DMS79 (cell line): ENCODE measurements at places on chromosomes 3 and 15.
A peak's percentile ranks its signal among the peaks of the same experiment; 100 is the strongest.

GRCh38 chr3:72724070-72724469, 124.2 kb downstream of the SHQ1 start:
- no peak for DNase-seq

GRCh38 chr3:117756563-117756962, 1047.0 kb downstream of the TUSC7 start:
- DNase-seq = no peak

- no peak for DNase-seq
These were observed 1089.8 kb downstream of the TUSC7 start for GRCh38 chr3:117799387-117799735.

GRCh38 chr15:57537072-57537471, 54.6 kb upstream of the MYZAP start:
- DNase-seq = peak; percentile 21

DNA sequence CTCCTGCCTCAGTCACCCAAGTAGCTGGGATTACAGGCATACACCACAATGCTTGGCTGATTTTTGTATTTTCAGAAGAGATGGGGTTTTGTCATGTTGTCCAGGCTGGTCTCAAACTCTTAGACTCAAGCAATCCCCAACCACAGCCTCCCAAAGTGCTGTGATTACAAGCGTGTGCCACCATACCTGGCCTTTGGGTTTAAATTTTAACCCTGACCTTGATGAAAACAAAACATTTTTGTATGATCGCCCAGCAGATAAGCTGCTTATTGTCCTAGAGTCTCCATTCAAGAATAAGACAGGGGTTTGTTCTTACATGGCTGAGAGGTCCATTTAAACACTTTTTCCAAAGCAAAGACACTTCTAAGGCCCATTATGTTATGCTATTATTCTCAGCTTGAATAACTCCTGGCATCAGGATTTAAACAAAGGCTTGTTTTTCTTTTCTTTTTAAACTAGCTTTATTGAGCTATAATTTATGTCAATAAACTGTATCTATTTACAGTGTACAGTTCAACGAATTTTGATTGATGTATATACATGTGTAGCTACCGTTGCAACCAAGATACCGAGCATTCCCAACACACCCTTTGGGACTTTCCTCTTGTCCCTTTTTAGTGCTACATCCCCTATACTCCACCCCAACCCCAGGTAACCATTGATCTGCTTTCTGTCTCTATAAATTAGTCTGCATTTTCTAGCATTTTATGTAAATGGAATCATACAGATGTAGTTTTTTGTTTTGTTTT, 1.4 kb upstream of the MUC13 start:
- DNase-seq = no peak

- DNase-seq = peak; percentile 35
These were observed 60.5 kb downstream of the ITGB5 start for GRCh38 chr3:124826703-124827102.

GRCh38 chr3:27726240-27726639, 4.1 kb upstream of the EOMES start:
- DNase-seq = no peak

GRCh38 chr3:131535596-131535995, 32.8 kb upstream of the MRPL3 start:
- no peak for DNase-seq

DNA sequence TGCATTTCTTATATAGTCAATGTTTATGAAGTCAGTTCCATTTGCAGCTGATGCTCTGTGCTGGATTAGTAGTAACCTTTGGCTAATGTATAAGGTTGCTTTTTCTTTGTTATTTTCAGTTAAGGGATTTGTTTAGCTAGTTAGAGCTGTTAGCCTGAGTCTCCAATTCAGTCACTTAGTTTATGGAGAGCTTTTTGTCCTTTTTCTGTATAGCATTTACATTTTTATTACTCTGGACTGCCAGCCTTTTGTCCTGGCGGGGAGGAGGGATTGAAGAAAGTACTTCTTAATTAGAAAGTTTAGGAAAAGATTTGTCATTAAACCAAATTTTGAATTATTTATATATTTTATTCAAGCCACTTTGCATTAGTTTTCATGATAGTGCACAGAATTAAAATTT, 52.0 kb downstream of the DNAJC13 start:
- DNase-seq = no peak

GRCh38 chr15:31267161-31268107, 59.2 kb upstream of the KLF13 start:
- DNase-seq = no peak

GRCh38 chr15:62850791-62851291, 191.7 kb upstream of the TPM1 start:
- no peak for DNase-seq

- no peak for DNase-seq
These were observed 17.6 kb upstream of the TRAT1 start for GRCh38 chr3:108804966-108805365.

DNA sequence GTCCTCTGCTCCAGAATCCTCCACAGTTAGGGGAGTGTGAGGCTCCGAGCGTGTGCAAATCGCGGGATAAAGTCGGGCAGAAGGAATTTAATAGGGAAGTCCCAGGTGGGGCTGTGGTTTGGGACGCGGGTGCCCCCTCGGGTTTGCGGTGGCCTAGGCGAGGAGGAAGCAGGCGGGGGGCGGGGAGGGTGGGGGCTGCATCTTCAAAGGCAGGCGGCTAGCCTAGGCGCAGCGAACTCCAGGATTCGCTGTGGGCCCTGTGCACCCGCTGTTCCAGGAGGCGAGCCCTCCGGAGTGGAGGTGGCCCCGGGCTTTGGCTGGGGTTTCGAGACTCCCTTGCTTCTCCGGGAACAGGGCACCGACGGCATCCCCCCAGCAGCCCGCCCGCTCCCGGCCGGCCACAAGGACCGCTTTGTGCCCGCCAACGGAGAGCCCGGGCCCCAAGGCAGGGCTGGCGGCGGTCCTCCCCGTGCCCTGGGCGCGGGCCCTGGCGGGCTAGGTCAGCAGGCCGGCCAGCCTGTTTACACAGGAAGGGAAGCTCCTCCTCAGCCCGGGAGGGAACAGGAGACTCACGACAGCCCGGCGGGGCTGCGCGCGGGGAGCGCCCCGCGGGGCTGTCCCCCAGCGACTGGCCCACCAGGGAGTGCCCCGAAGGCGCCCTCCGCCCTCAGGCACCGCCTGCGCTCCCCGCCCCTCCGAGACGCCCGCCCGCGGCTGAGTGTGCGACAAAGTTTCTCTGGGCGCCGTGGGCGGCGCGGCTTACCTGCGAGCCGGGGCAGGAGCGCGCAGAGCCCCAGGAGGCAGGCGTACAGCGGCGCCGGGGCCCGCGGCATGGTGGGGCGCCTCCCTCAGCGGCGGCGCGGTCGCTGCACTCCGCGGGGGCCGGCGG, 753 bp downstream of the ITGB5 start:
- DNase-seq = no peak

- no peak for DNase-seq
These were observed 130.4 kb upstream of the ADAMTS9 start for GRCh38 chr3:64818196-64818595.

- no peak for DNase-seq
These were observed 800.8 kb downstream of the MCTP2 start for GRCh38 chr15:95032156-95032555.

GRCh38 chr3:121976727-121977126, 45.3 kb downstream of the ILDR1 start:
- DNase-seq = peak; percentile 48

DNA sequence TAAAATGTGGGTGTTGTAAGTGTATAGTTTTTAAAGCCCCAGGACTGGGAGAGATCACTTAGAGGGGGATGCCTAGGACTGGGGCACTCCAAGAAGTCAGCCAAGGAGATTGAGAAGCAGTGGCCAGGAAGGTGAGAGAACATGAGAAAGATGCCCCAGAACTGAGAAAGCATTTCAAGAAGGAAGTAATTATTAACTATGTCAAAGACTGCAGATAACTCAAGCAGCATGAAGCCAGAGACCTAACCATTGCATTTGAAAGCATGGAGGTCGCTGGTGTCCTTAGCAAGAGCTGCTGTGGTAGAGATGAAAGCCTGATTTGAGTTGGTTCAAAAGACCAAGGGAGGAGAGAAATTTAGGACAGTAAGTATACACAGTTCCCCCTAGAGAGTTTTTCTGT, 30.6 kb upstream of the SLC2A2 start:
- no peak for DNase-seq

GRCh38 chr15:38996111-38996631, 431.6 kb upstream of the RASGRP1 start:
- no peak for DNase-seq

GRCh38 chr3:65779390-65779789, 259.3 kb downstream of the MAGI1 start:
- DNase-seq = no peak
